ENCODE measurements at places on chromosomes 6 and 20.

DNA sequence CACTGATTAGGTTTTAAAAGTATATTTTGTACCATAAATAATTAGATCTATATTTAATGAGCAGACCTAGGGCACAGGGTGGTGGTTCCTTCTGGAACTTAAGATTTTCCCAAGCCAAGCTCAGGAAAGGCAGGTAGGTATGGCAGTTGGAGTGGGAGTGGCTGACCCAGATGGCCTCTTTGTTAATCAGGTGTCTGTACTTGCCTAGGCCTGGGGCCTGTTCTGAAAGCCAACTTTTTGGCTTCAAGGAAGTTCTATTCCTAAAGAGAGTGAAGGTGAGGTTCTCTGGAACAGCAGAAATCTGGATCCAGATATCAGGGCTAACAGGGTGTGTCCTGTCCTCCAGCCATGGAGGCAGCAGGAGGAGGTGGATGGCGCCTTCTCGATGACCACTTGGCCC is 44.9 kb downstream of the VEGFA start:
- DNase-seq: no peak

- DNase-seq: no peak
Observed at GRCh38 chr20:57656252-57656820, 36.1 kb upstream of the ZBP1 start.

DNA sequence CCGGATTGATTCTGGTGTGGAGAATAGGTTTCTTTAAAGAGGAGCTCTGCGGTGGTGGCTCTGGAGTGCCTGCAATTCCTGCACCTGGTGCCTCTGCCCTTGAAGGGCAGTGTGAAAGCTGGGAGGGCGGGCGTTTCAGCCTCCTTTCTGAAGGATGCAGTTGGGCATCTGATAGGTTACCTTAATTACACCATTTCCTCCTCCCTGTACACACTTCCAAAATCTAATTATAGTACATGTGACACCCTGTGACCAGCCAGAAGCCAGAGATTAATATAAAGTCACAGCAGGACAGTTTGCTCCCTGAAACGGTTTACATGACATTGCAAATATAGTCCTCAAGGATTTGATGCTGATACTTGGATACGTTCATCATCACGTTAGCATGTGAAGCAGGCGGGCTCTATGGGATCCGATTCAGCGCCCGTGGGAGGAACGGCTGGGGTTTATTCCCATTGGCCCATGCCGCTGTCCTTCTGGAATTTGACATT is 548.2 kb downstream of the QKI start:
- DNase-seq: no peak

- DNase-seq: no peak
Observed at GRCh38 chr6:24274441-24275083, 83.3 kb downstream of the DCDC2 start.
